ENCODE measurements at places on chromosomes 13 and 19.

- no peak for DNase-seq
These were observed 452.7 kb downstream of the TSHZ3 start for GRCh38 chr19:30896554-30896953.

- DNase-seq = no peak
These were observed 880.4 kb downstream of the EFNB2 start for GRCh38 chr13:105655046-105655445.

DNA sequence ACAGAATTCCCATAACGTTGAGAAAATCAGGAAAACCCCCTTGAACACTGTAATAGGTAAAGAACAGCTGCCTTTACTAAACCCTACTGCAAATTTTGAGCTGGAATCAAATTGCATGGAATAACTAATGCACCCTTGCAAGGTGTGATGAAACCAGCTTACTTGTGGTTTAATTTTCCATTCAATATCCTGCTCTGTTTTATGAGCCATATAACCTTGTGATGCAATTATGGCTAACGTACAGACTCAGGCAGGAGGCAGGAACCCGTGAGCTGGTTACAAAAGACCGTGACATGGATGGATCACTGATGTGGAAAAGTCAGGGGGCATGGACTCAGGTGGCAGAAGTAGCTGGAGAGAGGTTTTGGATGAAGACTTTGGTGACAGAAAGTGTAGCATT is 438.6 kb downstream of the COG6 start:
- DNase-seq = no peak

DNA sequence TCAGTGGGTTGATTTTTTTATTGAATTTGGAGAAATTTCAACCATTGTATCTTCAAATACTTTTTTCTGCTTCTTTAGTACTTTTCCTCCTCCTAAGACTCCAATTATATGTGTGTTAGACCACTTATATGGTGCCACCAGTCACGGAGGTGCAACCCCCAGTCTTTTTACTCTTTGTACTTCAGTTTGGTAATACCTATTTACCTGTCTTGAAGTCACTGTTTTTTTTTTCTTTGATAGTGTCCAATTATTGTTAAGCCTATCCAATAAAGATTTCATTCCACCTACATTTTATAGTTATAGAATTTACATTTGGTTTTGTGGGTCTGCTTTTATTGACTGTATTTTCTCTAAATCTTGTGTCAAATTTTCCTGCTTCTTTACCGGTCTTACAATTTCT is 14.9 kb downstream of the ZNF283 start:
- no peak for DNase-seq

DNA sequence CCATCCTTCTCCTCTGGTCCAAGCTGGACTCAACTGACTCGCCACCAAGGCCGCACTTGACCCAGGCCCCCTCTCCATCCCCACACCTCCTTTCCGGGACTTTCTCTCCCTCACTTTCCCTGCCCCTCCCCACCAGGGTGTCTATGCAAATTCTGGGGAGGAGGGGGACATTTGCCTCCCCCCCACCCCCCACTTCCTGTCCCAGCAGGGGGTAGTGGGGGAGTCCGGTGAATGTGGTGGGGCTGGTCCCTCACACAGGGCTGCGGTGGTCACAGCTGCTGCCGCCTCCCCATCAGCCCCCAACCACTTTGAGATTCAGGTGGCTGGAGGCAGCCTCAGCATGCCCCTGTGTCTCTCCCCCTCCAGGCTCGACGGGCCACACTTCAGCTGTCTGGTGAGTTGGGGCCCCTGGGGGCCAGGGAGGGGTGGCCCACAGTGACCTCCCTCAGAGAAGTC is 870 bp downstream of the SPIB start:
- DNase-seq = no peak

- no peak for DNase-seq
These were observed 4.3 kb upstream of the RAP2A start for GRCh38 chr13:97429681-97430081.

DNA sequence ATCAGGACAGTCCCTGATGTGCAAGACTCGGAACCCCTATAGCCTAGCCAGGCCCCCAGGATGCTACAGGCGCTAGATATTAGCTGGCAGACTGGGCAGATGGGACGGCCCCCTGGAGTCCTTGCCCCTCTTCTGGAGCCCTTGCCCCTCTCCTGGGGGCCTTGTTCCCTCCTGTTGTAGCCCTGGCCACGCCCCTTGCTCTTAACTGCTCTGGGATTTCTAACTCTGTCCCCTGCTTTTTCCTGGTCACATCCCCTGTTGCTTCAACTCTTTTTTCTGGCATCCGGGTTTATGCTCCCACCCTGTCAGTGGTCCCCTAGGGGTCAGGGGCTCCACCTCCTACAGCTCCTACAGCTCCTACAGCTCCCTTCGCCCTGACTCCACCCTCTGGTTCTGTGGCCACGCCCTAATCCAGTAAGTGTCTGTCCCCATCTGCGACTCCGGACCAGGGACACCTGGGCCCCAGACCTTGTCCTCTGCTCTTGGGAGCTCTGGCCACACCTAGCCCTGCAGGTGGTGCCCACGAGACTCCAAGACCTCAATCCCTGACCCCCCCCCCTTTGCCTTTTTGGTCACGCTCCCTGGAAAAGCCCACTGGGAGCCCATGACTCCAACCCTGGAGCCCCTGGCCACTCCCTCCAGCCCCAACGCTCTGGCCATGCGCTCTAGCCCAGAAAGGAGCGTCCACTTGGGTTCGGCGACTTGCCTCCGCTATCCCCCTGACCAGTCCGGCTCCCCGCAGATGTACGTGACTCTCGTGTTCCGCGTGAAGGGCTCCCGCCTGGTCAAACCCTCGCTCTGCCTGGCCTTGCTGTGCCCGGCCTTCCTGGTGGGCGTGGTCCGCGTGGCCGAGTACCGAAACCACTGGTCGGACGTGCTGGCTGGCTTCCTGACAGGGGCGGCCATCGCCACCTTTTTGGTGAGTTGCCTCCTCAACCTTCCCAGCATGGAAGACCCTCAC is 6.8 kb downstream of the PLPPR2 start:
- DNase-seq = no peak
